ENCODE measurements at places on chromosomes 3 and 15. TPM values are rescaled to one million over a fixed set of nuclear protein-coding genes. Genes with fewer than 3 reads are reported as not detected.

- DNase-seq, result no peak
These were observed 322.7 kb upstream of the ZNF717 start for GRCh38 chr3:76107935-76108570.

DNA sequence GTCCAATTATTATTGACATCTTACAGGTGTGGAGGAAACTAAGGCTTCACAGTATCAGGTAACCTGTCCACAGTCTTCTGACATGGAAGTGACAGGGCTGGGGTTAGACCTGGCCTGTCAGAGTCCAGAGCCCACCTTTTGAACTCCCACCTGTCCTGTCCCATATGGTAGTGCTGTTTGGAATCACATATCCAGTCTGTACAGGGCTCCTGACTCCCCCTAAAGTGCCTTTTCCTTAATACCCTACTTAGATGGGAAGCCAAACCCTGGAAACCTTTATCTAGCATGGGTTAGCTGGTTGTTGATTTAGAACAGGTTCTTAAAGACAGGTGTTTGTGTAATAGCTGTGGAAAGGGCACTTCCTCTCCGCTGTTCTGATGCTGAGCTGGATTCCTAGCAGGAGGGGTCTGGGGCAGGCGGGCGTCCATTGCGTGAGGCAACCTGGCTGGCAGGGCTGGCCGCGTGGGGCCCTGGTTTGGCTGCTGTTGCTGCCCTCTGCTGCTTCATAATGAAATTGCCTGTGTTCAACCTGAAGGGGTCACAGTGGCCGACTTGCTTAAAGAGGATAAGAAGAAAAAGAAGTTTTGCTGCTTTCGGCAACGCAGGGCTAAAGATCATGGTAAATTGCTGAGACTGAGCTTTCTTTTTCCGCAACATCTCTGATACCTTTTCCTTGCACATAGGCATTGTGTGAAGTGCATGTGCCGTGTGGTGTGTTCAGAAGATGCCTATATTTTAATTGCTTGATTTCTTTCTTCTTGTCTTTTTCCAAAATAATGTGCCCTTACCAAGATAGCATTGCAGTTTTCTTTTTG lies 136.2 kb downstream of the CHDH start:
- DNase-seq, result peak; percentile 79

DNA sequence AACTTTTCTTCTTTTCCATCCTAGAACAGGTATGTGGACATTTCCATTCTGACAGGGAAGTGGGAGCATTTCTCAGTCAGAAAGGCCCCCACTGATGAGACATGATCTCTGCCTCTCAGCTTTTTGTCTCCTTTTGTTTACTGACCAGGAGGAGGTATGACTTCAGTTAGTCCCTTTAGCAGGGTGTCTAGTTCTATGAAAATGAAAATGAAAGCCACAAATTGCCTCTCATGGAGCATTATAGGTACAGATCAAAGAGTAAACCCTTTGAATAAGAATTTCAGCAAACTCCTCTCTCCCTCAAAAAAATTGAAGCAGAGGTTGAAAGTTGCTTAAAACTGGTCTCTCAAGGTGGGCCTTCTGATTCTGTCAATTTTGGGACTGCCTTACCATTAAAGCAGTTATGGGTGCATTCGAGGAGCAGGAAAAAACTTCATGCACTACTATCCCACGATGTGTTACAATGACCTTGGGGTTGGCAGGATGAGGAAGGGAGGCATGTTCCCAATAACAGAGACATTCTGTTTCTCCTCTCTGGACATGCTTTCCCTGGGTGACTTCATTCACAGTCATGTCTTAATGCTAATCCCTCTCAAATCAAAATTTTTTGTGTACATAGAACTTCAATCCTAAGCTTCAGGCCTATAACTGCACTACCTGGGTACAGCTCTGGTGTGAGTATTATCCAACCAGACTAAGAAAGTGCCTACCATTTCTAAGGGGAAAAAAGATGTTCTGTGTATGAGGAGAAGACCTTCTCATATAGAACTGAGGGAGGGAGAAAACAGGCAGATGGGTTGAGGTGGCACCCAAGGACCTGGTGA lies 50.6 kb upstream of the TBC1D23 start:
- DNase-seq, result no peak

DNA sequence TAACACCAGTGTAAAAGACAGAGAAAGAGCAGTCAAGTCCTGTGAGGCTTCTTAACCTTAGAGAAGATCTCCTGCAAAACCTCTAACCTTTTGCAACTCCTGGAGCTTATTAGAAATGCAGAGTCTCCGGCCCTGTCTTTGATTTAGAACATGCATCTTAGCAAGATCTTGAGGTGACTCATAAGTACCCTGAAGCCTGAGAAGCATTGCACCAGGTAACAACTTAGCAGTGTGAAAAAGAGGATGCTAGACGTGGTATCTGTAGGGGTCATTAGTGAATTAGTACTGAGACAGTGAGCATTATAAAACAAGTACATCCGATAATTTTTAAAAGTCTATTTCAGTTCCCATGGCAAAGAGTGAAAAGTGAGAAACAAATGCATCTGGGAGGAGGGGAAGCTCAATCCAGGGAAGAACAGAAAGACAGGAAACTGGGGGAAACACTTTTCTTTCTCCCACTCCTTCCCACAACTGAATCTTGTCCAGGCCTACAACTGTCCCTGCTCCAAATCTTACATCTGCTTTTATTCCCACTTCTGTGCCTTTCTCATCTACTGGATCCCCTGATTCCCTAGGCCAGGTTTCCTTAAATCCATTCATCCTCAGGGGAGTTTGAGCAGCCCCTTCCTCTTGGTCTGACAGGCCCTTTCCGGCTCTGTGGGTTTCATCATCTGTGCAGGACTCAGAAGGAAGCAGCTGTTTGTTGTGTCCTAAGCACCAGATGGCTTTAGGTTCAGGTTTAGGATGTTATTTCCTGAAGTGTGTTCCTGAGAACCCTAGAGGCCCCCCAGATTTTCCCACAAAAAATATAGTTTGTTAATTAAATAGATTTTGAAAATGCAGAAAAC lies 128.1 kb upstream of the IL12A start:
- DNase-seq, result no peak

GRCh38 chr3:54905261-54905888 lies 22.5 kb downstream of the LRTM1 start:
- DNase-seq, result no peak

DNA sequence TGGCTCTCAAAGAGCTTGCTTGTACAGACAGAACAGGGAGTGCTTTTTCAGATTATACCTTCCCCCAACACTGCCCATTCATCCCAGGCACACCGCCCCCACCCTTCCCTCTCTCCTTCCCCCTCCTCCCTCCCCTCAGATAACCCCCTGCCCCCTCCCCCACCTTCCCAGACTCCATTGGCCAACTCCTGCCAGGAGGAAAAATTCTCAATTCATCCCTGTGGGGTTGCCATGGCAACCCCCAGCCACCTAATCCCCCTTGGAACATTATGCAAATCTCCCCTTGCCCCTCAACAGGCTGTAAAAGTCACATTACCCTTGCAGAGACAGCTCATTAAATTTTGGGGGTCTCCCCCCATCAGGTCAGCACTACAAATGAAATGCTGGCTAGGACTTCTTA lies 14.3 kb downstream of the TLE3 start:
- no peak for DNase-seq

DNA sequence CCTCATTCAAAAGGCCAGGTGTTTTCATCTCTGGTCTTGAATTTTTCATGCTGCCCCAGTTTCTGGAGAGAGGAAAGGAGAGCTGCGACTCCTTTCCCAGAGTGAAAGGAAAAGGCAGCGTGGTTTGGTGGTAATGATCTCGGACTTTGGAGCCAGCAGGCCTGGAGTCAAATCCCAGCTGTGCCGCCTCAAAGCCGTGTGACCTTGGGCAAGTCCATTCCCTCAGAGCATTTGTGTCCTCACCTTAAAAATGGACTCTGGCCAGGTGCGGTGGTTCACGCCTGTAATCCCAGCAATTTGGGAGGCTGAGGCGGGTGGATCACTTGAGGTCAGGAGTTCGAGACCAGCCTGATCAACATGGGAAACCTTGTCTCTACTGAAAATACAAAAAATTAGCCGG lies 4.7 kb upstream of the CCDC33 start:
- no peak for DNase-seq

DNA sequence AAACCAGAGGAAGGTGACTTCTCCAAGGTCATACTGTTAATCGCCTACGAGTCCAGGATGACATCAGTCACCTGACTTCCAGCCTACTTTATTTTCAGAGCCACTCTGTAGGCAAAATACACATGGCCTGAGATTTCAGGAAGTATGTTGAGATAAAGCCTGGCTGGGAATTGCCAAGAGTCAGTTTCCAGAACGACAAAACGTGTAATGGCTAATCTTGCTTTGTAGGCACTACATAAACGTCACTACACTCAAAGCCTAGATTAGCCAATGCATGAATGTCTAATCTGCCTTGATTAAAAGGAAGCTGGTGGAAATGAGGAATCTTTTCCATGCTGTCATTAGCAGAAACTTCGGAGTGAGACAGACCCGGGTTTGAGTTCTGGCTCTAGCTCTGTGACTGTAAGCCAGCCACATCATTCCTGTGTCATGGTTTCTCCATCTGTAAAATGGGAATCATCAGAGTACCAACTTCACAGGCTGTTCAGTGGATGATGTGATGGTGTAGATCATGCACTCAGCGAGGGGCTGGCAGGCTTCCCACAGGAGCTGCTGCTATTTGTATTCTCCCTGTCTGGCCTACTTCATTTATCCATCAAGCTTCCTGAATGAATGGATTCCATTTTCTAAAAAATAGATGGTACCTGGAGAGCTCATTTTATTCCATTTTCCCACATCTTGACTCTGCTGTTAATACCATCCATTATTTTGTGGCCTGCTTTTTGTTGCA lies 241.9 kb downstream of the XXYLT1 start:
- DNase-seq, result no peak

GRCh38 chr15:88615303-88616107 lies 5.6 kb upstream of the AEN start:
- DNase-seq, result no peak

DNA sequence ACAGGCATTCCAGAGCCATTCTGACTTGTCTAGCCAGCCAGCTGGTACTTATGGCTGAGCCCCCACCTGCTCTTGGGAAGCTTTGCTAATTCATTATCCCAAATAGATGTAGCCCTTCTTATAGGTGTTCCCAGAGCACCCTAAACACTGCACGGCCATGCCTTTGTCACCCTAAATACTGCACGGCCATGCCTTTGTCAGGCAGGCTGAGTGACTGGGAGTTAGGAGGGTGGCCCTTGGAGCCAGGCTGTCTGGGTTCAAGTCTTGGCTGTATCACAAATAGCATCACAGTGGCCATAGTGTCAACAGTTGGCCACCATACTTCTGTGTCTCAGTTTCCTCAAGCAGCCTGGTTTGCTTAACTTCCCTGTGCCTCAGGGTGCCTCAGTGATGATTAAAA lies 292.3 kb downstream of the ADAMTS17 start:
- DNase-seq, result no peak

DNA sequence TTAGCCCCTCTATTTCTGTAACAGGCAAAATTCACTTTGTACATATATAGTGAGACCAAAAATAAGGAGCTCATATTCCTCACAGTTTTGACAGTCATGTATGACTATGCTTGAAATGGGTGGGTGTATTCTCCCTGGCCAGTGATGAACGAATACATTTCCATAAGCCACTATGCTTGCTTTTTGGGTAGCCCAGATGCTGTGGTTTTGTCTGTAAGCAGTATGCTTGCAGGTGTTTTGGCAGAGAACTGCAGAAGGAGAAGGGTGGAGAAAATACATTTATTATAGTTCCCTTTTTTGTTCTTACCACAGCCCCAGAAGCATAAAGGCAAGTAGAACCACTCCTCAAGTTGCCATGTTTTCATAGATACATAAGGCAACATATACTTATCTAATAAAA lies 131.2 kb downstream of the RBMS3 start:
- DNase-seq, result no peak

- DNase-seq, result no peak
These were observed 41.3 kb upstream of the LYZL4 start for GRCh38 chr3:42451546-42452230.

DNA sequence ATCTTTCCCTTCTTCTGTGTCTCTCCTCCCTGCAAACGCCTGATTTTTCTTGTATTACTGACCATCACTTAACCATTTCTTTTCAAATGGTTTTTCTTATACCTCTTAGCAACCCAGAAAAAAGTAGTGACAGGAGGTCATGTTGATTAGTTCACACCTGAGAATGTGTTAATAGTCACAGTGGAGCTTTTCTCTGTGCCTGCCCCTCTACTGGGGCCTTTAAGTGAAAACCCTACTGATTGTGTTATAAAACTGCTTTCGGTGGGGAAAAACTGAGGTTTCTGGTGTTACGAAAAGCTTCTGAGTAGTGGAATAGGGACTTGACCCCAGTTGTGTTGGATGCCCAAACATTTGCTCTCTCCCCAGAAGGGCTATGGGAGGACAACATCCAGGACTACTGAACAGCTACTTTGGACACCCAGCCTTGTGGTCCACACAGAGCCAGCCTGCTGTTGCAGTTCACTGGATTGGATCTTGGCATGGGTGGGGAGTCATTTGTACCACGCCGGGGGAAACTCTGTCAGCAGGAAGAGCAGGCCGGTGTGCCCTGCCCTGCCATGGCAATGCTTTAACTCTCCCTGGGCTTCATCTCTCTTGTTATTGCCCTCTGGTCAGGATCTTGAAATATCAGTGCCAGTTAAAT lies 10.3 kb downstream of the GPR87 start:
- DNase-seq, result no peak

- DNase-seq, result peak; percentile 61
These were observed 8.2 kb downstream of the SLC6A6 start for GRCh38 chr3:14410503-14411165.

DNA sequence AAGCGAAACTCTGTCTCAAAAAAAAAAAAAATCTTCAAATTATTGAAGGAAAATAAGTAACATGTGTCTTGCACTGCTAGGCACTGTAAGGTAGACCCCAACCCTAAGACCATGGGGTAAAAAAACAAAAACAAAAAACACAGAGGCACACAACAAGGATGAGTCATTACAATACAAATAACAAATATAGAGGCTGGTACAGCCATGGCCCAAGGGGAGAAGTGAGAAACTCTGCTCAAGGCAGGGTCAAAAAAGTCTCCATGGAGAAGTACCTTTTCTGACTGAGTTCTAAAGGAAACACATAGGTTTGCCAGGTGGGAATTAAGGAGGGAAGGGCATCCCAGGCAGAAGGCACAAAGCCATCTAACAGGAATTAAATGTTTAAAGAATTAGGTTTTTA lies 54.5 kb downstream of the TOP2B start:
- no peak for DNase-seq

Gene FHIT
- 20.2 TPM for total RNA-seq

Gene TF
- total RNA-seq, result 0.07 TPM

Gene PP2D1
- not detected for total RNA-seq

Gene KLHL40
- not detected for total RNA-seq

Gene ARGFX
- total RNA-seq, result not detected

Gene TADA3
- 62.4 TPM for total RNA-seq

Gene SCAANT1
- not detected for total RNA-seq

Measured in activated naive CD4-positive, alpha-beta T cell treated with anti-CD3 and anti-CD28 coated beads for 36 hours (primary cell).